ENCODE measurements at places on chromosomes 5 and 9. TPM values are rescaled to one million over a fixed set of nuclear protein-coding genes. Genes with fewer than 3 reads are reported as not detected.

DNA sequence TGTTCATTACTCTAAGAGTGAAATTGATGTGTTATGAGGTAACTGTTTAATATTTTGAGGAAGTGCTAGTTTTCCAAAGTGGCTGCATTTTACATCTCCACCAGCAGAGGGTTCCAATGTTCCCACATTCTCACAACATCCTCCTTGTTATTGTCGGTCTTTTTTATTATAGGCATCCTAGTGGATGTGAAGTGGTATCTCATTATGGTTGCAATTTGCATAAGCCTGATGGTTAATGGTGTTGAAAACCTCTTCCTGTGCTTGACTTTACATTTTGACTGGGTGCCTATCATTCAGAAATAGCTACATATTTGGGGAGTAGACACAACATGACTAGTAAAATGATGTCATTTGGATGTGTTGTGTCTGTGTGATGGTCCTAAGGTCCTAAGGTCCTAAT is 143.6 kb downstream of the MRPS30 start:
- H3K4me1 ChIP-seq: no peaks in the 10 kb centered on the region
- H3K27ac ChIP-seq: no peak overlapping the region
- H3K27me3 ChIP-seq: no peaks in the 10 kb centered on the region
- H3K4me3 ChIP-seq: no peak overlapping the region

- no peak overlapping the region for H3K4me3 ChIP-seq
- no peak for DNase-seq
- no peaks in the 10 kb centered on the region for H3K27me3 ChIP-seq
These were observed 141.2 kb downstream of the EMB start for GRCh38 chr5:50299896-50300295.

- H3K36me3 ChIP-seq: no peaks in the 10 kb centered on the region
- no peak within 1 kb of the TSS for H3K27ac ChIP-seq
- H3K4me1 ChIP-seq: peaks cover 7% of the 10 kb centered on the region
- H3K27me3 ChIP-seq: peaks cover 68% of the 10 kb centered on the region
These were observed at the start of gene ABO for GRCh38 chr9:133275105-133276000. Gene ABO (minus strand): TSS chr9:133275201.

DNA sequence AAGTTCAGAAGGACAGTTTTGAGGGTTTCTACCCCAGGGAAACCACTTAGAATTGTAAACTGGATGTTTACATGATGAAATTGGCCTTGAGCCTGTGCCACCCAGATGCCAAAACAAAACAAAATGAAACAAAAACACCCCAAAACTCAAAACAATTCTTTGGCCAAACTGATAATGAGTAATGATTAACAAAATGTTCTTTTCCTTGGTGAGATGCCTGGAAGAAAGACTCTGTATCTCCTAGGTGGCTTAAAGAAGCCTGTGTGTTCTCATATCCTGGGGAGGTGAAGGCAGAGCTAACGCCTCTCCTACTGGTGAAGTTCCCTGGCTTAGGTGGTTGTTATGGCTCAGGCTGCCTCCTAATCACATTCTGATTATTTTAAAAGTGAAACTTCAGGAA is 120.5 kb downstream of the NPR3 start:
- peaks cover 7% of the 10 kb centered on the region for H3K4me1 ChIP-seq
- no peak overlapping the region for H3K27ac ChIP-seq
- no peaks in the 10 kb centered on the region for H3K36me3 ChIP-seq
- no peak for DNase-seq
- H3K27me3 ChIP-seq: peaks cover 4% of the 10 kb centered on the region

GRCh38 chr5:89991592-89991991 is 418.0 kb downstream of the CETN3 start:
- no peak for DNase-seq
- no peaks in the 10 kb centered on the region for H3K27me3 ChIP-seq
- H3K4me1 ChIP-seq: peaks cover 12% of the 10 kb centered on the region
- H3K36me3 ChIP-seq: no peaks in the 10 kb centered on the region

DNA sequence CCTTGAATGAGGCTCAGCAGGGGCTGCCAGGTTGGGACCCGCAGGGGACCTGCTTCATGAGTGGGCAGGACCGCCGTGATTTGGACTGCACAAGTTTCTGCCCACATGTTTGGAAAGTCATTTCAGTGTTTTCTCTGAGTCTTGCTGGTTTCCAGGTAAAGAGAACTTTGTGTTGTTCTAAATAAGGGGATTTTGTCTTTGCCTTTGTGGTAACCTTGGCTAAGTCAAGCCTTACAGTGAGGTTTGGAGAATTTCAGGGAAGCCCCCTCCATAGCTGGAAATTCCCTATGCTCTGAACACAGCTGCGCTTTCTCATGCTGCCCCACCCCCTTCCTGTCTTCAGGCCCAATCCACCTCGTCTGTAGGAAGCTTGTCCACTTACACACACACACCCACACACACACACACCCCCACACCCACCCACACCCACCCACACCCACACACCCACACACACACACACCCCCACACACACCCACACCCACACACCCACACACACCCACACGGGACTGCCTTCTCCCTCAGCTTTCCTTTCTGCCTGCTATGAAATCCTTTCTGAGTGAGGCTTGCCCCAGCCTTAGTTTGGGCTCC is 270.1 kb downstream of the HSPA4 start:
- H3K27ac ChIP-seq: no peak overlapping the region
- H3K36me3 ChIP-seq: no peaks in the 10 kb centered on the region
- H3K27me3 ChIP-seq: no peaks in the 10 kb centered on the region
- H3K4me3 ChIP-seq: no peak overlapping the region
- peaks cover 4% of the 10 kb centered on the region for H3K4me1 ChIP-seq

- DNase-seq: no peak
- H3K4me1 ChIP-seq: no peaks in the 10 kb centered on the region
- no peaks in the 10 kb centered on the region for H3K36me3 ChIP-seq
- no peak overlapping the region for H3K4me3 ChIP-seq
- no peaks in the 10 kb centered on the region for H3K27me3 ChIP-seq
These were observed 200.0 kb downstream of the FAM170A start for GRCh38 chr5:119829341-119829740.

The ARID3C gene
- total RNA-seq: 0.26 TPM

The PCDHA12 gene
- total RNA-seq: 10.2 TPM

The GLRA1 gene
- total RNA-seq: 0.39 TPM

The CDKN2B gene
- total RNA-seq: 18.4 TPM

The DMAC1 gene
- 72.3 TPM for total RNA-seq

The TAS2R1 gene
- total RNA-seq: not detected

The FOXD1 gene
- 1.3 TPM for total RNA-seq
